Stimulated activated CD8-positive, alpha-beta memory T cell treated with anti-CD3 and anti-CD28 coated beads, Interleukin-7, amount 100 ng/mL, for 4 hours (primary cell): ENCODE measurements at places on chromosomes 2 and 18.

DNA sequence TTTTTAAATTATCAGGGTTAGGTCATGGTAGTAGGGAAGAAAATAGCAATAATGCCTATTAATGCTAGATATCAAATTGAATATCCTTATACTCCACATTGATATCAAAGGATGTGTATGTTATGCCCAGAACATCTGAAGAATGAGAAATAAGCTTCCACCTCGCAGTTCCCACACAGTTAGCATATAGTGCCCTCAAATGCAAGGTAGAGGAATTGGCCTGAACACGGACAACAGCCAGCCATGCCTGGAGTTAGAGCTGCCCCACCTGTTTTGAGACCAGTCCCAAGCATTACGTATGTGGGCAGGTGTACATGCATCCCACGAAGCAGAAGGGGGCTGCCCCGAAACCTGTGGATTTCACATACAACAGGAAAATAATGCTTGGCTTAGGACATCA lies 79.6 kb downstream of the SUMO1 start:
- DNase-seq = no peak

- no peak for DNase-seq
These were observed 13.6 kb downstream of the CDH2 start for GRCh38 chr18:28163201-28163775.

GRCh38 chr2:88666576-88666975 lies 24.9 kb upstream of the RPIA start:
- DNase-seq = no peak

DNA sequence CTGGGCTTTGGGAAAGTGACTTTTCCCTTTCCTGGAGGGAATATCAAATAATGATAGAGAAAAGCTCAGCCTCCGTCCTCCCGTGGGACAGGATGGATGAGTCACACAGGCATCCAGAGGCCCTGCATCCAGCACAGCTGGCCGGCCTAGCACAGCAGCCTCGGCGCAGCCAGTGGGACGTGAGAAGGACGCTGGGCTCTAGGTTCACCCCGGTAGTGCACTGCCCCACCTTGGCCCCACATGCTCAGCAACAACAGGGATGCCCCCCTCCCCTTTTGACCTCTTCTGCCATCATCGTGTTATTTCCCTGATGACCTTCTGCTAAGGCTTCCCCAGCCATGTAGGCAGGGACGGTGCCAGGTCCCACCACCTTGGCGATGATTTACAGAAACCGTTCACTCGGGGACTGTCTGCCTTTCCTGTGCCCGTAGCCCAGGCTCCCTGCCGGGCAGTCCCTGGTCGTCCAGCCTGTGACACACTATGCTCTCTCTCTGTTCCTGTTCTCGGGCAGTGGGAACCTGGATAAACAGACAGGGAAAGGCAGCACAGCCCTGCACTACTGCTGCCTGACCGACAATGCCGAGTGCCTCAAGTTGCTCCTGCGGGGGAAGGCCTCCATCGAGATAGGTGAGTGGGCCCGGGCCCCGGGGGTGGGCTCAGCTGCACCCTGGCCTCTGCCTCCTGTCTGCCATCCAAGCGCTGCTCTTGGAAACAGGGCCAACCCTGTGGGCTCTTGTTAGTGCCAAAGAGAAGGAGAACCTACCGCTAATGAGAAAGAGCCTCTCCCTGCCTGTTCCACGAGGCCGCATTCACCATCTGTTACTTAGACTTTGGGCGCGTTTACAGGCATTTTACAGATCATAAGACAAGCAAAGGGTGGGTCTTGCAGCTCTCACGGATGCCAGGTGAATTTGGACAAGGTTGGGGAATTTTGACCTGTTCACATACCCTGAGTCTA lies 44.6 kb downstream of the ITGB1BP1 start:
- no peak for DNase-seq
